ENCODE measurements at places on chromosomes 12 and 14.

GRCh38 chr14:104547998-104548700 is 31.4 kb upstream of the C14orf180 start:
- no peak for DNase-seq

DNA sequence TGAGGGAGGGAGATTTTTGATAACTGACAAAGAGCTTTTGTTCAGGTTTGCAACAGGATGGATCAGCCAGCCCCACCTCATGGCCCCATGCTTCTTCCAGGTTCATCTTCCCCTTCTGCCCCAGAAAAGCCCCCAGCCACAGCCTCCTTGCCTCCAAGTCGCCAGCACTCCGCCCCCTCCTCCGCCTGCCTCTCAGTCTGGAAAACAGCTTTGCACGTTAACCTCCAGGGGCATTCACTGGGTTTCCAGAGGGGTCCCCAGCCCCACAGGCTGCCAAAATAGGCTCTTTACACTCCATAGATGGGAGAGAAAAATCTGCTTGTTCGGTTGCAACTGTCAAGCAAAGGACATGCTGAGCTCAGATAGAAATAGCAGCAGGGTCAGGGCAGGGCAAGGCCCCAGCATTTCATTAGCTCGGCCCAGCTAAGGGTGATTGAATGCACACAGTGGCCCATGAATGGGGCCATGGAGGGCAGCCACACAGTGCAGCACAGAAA is 253.6 kb downstream of the ZFP36L1 start:
- DNase-seq = no peak

DNA sequence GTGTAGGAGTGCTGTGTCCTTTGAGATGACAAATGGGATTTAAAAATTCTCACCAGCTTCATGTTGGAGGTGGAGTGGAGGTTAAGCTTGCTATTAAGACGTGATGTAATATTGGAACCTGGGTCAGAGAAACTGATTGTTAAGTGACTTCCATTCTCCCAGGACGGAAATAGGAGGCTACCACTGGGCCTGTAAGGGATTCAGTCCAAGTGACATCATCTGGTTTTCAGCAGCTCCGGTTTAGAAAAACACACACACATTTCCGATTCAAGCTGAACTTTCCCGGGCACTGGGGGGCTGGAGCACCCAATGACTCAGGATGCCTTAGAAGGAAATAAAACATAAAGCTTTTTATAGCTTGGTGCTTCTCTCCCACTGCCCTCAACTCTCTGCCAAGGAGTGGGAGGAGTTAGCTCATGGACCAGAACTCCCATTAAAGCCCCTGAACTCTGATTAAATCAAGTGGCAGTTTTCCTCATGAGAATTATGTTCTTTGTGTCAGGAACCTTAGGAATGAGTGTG is 12.4 kb downstream of the CALM1 start:
- DNase-seq = no peak

- no peak for DNase-seq
These were observed 200.3 kb downstream of the GPHN start for GRCh38 chr14:66708267-66708666.

DNA sequence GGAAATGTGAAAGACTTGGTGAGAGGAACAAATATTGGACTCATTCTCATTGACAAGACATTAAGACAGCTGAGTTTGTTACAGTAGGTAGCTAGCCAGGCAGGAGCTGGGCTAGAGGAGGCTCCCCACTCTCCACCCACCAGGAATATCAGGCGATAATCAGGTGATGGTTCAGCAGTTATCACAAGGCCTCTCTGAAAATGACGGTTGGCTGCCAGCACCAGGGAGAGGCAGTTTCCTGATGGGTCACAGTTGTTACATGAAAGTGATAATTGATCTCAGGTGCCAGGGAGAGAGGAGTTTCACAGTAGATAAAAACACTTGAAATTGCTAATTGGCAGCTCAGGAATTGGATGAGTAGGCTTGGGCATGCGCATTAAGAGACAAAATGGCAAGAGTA is 116.5 kb downstream of the TMTC2 start:
- DNase-seq = no peak

- DNase-seq = no peak
These were observed 214.8 kb downstream of the DPF3 start for GRCh38 chr14:72679141-72679535.

DNA sequence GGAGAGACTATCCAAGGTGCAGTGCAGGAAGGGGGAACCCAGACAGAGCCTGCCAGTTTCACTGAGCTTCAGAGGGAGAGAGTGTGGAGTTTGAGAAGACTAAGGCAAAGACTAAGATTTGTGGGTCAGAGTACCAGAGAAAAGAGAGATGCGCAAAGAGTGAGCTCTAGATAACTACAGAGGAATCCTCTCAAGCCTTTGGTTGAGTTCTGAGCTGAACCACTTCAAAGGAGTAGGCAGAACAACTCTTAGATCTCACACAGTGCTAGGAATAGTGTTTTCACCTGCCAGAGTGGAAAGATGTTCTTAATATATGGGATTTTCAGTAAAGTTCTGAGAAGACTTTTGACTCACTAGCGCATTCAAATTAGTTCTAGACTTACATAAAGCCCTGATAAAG is 10.7 kb upstream of the M6PR start:
- no peak for DNase-seq

- no peak for DNase-seq
These were observed 119.7 kb upstream of the LRIG3 start for GRCh38 chr12:59040043-59040442.

DNA sequence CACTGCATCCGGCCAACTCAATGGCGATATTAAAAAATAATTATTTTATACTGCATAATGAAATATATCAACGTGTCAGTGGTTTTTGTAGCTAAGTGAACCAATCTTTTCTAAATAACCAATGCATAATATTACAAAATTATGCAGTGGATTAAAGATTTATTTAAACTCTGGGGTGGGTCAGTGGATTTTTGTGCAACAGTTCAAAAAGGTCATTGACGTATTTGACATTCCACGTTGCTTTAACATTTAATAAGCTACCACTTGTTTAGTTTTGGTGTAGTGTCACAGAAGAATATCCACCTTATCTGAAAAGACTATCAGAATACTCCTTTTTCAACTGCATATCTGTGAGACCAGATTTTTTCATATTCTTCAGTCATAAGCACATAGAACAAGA is 2.6 kb downstream of the ZC3H14 start:
- no peak for DNase-seq

- no peak for DNase-seq
These were observed 11.9 kb downstream of the PTGDR start for GRCh38 chr14:52279408-52279807.

Measured in stimulated activated CD4-positive, alpha-beta T cell treated with anti-CD3 and anti-CD28 coated beads, Interleukin-12 subunit alpha, Interleukin-12 subunit beta, amount 100 ng/mL, for 4 hours (primary cell).